ENCODE measurements at places on chromosomes 1 and 21.

GRCh38 chr1:210621712-210622111 lies 293.0 kb downstream of the HHAT start:
- no peak for DNase-seq

DNA sequence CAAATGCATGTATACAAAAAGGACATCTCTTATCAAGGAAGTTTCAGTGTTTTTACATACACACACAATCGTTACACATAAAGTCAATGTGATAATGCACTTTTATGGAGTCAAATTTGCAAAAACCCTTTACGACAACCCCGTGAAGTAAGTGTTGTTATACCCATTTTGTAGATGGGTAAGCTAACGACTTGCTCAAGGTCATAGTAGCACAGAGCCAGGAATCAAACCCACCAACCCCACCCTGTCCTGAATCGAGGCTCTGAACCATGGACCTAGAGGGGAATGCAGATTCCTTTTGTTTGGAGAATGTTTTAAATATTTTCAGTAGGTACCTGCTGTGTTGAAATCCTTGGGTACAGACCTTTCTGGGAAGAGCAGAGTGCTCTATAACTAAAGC lies 77.4 kb upstream of the ARTN start:
- DNase-seq: no peak

- peak; percentile 86 for DNase-seq
Observed at GRCh38 chr21:34983680-34984086, 65.4 kb downstream of the RUNX1 start.

DNA sequence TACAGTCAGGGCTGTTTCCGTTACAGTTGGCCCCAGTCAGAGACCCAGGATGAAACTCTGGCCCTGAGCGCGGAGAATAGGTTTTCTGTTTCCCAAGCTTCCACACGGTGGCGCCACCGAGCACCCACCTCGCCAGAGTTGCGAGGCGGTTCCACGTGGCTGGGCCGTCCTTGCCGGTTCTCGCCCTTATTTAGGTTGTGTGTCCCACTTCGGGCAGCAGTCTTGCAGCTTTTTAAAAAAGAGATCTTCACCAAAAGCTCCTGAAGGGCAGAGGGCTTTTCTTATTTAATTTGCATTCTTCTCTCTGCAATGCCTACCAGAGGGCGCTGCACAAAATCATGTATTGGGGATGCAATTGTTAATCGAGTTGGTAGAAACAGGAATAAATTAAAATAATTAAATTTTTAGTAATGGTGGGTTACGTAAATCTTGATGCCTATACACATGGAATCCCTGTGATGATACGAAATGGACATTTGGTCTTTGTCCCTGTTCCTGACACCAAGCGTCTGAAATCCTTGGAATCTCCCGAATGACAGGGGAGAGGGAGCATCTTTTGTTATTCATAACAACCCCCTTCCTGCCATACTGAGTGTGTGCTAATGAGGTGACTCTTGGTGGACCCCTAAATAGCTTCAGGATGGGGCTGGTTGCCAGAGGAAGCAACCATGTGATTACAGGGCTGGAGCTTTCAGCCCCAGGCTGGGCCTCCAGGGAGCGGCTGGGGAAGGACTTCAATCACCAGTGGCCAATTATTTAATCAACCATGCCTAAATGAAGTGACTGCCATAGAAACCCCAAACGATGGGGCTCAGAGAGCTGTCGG lies 5.6 kb upstream of the S100A7 start:
- peak; percentile 77 for DNase-seq

- no peak for DNase-seq
Observed at GRCh38 chr1:192224396-192224795, 66.1 kb downstream of the RGS18 start.

GRCh38 chr1:237901299-237901934 lies 10.7 kb upstream of the ZP4 start:
- no peak for DNase-seq

- peak; percentile 37 for DNase-seq
Observed at GRCh38 chr1:24899581-24900485, 30.2 kb downstream of the RUNX3 start.

- DNase-seq: no peak
Observed at GRCh38 chr1:236023926-236024565, 40.8 kb downstream of the NID1 start.

DNA sequence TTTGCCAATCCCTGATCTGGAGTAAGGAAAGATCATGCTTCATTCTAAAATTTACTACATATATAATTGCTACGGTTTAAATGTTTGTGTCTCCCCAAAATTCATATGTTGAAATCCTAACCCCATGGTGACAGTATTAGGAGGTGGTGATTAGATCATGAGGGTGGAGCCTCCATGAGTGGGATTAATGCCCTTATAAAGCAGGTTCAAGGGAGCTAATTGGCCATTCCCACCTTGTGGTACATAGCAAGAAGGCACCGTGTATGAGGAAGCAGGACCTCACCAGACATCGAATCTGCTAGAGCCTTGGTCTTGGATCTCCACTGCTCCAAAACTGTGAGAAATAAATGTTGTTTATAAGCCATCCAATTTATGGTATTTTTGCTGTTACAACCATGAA lies 55.5 kb downstream of the GADD45A start:
- DNase-seq: no peak

DNA sequence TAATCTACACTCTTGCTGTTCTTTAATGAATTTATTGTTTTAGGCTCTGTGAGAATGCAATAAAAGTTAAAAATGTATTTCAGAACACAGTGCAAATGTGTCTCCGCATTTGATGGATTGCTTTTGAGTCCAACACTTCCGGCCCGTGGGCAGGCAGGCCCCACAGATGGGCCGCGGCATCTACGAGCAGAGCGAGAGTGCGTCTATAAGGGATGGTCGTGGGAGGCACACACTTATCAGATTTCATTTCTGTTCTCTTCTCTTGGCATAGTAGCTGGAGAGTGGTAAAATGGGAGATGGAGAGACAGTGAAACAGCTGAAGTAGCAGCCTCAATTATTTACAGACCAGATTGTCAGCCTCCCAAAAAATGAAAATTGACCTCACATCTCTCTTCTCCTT lies 134.2 kb downstream of the NAV1 start:
- DNase-seq: no peak

DNA sequence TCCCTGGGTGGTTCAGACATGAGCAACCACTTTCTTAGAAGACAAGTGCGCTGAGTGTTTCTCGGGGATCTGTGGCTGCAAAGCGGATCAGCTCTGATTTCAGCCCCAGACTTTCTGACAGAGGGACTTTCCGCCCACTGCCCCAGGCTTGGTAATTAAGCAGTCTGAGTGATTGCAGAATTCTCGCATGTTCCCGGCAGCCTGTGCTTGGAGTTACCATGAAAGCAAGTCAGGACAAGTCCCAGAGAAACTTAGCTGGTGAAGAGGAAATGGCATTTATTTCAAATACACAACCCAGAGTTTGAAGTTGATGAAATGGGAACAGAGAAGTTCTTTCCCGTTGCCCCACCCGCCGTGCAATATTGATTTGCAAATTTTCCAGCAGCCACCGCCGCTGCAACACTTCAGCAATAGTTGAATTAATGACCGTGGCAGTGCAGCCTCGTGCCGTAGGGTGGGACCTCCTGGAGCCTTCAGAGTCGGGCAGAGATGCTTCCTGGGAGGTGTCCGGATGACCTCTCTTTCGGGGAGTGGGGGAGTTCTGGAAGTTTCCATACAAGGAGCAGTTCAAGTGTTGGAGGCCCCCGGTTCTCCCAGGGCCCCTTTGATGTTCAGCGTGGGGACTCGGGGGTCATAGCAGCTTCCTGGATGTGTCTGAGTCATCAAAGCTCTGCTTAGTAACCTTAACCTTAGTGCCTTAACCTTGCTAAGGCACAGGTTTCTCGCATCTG lies 134.7 kb downstream of the KAZN start:
- no peak for DNase-seq

DNA sequence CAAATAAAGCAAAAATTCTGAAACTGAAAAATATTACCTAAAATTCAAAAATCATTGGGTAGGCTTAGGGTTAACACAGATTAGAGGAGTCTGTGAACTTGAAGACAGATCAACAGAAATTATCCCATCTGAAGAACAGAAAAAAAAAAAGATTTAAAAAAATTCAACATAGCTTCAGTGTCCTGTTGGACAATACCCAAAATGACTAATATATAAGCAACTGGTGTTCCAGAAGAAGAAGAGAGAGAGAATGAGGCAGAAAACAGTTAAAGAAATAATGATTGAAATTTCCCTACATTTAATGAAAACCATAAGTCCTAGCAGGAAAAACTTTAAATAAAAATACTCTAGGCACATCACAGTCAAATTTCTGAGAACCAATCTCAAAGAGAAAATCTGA lies 31.5 kb downstream of the TMCO1 start:
- no peak for DNase-seq

All from activated CD4-positive, alpha-beta memory T cell treated with anti-CD3 and anti-CD28 coated beads for 36 hours (primary cell).